ENCODE measurements at places on chromosomes 7 and 10.

GRCh38 chr7:110139056-110139455 lies 951.9 kb upstream of the LRRN3 start:
- DNase-seq, result no peak

- peak; percentile 74 for DNase-seq
Measured at GRCh38 chr10:120423431-120424197, 33.4 kb upstream of the PLPP4 start.

DNA sequence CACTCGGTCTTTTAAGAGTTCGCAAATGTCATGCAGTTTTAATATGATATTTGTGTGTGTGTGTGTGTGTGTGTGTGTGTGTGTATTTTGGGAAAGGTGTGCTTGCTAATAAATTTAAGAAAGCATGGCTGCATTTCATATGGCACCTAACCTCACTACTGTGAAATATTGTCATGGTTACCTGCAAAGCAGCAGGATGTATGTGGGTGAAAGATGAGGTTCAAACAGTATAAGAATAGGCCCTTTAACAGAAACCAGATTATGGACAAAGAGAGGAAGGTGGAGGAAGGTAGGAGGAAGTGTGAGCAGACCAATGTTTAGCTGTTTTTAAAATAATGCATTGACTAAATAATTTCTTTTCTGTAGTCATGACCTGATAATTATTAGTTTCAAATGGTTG lies 73.5 kb upstream of the CACNA2D1 start:
- no peak for DNase-seq

- DNase-seq, result no peak
Measured at GRCh38 chr7:2755531-2755930, 67.5 kb downstream of the AMZ1 start.

GRCh38 chr10:110067960-110068770 lies 60.4 kb downstream of the ADD3 start:
- DNase-seq, result no peak

DNA sequence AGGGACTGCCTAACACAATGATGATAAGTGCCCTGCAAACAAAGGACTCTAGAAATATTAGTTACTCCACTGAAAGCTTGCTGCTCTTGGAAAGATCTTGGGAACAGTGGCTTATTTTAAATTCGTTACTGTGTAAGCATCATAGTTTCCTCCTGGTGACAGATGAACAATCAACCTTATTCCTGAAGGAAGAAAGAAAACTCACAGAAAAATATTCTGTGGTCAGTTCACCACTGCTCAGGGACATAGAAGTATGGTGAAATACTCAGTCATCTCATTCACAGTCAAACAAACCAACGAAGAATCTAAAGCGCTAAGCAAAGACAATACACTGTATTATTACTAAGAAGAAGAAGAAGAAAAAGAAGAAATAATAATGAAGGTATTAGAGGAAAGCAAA lies 27.8 kb downstream of the MKX start:
- no peak for DNase-seq

- no peak for DNase-seq
Measured at GRCh38 chr10:34918776-34919315, 103.8 kb upstream of the PARD3 start.

- peak; percentile 31 for DNase-seq
Measured at GRCh38 chr7:35695473-35695850, 527 bp upstream of the HERPUD2 start.

DNA sequence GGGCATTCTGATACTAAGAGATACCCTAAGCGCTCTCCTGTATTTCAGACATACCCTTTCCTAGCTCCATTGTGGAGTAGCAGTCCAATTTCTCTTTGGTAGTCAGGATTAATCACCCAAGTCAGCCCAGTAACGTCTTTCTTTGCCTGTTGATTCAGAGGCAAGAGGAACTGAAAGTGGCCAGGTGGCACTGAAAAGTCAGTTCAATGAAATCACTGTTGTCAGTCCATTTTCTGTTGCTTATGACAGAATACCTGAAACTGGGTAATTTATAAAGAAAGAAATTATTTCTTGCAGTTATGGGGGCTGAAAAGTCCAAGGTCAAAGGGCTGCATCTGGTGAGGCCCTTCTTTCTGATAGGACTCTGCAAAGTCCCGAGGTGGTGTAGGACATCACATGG lies 40.2 kb downstream of the ANKRD61 start:
- DNase-seq, result no peak

- DNase-seq, result no peak
Measured at GRCh38 chr10:74292871-74293427, 141.9 kb downstream of the ADK start.

DNA sequence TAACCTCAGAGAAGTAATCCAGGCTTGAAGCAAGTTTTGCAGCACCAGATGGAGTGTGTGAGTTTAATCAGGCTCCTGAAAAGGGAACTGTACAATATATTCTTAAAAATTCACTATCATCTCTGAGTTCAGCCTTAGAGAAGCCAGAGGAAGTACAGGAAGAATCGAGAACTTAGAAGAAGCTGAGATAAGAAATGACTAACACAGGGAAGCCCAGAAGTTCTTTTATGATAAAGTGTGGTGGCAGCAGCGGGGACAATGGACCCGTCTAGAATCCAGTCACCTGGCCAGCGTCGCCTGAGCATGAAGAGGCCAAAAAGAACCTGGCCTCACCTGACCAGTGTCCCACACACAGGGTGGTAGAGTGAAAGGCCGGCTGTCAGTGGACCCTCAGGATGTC lies 161.0 kb downstream of the USP6NL start:
- no peak for DNase-seq

DNA sequence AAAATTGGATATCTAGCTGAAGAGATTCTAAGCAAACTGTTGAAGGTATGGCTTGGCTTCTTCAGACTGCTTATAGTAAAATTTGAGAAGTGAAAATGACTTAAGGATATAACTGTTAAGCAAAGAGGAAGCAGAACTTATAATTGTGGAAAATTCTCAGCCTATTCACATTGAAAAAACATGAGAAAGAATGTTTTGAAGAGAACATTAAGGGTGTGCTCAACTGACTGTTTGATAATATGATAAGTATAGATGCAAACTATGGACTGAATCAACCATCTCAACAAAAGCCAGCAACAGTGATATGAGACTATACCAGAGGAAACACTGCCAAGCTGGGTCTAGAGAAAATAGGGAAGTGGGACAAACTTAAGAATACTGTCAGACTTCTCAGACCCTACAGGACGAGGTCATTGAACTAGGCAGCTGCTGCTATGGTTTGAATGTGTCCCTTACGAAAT lies 133.1 kb upstream of the PPP1R3A start:
- DNase-seq, result peak; percentile 40

GRCh38 chr10:72320676-72321247 lies 34.0 kb downstream of the DNAJB12 start:
- peak; percentile 74 for DNase-seq

- no peak for DNase-seq
Measured at GRCh38 chr7:70053989-70054388, 455.7 kb downstream of the AUTS2 start.

- DNase-seq, result no peak
Measured at GRCh38 chr7:139086454-139086853, 23.1 kb downstream of the ZC3HAV1 start.

GRCh38 chr10:83942410-83942809 lies 196.9 kb upstream of the GHITM start:
- no peak for DNase-seq
